NCI-H1092 (cell line): ENCODE measurements at places on chromosomes 11 and 22.

- DNase-seq = no peak
These were observed 11.5 kb upstream of the GLYAT start for GRCh38 chr11:58742981-58743880.

GRCh38 chr22:36129486-36130388 is 30.8 kb downstream of the APOL3 start:
- no peak for DNase-seq

DNA sequence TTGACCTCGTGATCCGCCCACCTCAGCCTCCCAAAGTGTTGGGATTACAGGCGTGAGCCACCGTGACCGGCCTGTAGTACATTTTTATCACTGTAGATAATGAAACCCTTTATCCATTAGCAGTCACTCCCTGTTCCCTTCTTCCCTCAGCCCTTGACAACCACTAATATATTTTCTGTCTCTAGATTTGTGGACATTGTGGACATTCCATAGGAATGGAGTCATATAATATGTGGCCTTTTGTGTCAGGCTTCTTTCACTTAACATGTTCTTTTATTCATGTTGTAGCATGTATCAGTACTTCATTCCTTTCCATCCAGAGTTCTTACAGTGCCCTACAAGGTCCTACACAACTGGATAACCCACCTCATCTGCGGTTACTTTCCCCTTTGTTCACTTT is 30.5 kb downstream of the RRM1 start:
- DNase-seq = no peak

GRCh38 chr11:72578051-72578450 is 96.2 kb downstream of the PDE2A start:
- no peak for DNase-seq

DNA sequence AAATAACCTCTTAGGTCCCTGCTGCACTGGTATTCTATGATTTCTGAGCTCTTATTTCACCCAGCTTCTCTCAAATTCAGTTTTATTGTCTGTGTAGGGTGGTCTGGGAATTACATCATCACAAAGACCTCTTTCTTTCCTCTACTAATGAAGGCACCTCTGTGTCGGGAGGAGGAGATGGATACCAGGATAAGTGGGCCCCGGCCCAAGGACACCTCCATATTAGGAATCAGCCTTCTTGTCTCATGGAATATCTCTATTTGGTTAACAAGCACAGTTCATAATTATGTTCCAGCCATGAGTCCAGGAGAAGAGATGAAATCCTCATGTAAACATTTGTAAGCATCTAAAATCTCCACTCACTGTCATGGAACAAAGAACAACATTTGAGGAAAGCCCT is 9.4 kb downstream of the PARVA start:
- DNase-seq = no peak

DNA sequence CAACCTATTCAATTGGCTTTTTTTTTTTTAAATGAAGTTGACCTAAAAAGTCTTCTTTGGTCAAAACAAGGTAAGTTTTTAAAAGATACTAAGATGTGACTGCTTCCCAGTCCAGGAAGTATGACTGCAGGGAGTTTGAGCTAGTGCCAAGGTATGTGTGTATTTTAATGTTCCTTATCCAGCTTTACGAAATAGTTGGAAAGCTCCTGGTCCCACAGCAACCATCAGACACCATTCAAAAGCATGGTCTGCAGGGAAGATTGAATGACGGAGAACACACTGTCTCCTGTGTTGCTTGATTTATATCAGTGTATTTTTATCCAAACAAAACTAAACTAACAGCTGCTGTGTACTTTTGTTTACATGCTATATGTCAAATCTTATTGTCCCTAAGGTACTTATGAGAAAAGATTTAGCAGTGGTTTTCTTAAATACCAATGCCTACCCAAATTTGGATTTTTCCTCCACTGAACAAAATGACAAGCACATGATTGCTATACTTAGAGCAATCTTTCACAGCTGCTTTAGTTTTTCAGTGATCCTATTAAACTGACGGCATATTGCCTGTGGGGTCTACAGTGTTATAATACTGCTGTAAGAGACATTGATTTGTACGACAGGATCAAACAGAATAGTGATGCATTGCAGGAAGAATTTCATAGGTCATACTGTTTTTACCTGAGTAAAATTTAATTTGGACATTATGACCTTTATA is 122.9 kb downstream of the DCDC1 start:
- DNase-seq = no peak

DNA sequence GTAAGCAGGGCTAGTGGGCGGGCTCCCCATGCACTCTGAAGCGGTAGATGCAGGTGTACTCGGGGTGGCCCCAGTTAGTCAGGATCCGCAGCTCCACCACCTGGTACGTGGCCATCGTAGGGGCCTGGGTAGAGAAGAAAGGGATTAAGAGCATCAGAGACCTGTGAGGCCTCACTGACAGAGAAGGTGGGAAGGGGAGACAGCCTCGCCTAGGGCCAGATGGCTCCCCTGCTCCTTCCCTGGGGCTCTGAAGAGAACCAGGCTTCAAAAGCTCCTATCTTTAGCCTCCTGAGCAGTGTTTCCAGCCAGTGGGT is 19.6 kb downstream of the SUN2 start:
- no peak for DNase-seq

- DNase-seq = peak; percentile 8
These were observed 46.3 kb downstream of the GAB2 start for GRCh38 chr11:78371221-78371891.

DNA sequence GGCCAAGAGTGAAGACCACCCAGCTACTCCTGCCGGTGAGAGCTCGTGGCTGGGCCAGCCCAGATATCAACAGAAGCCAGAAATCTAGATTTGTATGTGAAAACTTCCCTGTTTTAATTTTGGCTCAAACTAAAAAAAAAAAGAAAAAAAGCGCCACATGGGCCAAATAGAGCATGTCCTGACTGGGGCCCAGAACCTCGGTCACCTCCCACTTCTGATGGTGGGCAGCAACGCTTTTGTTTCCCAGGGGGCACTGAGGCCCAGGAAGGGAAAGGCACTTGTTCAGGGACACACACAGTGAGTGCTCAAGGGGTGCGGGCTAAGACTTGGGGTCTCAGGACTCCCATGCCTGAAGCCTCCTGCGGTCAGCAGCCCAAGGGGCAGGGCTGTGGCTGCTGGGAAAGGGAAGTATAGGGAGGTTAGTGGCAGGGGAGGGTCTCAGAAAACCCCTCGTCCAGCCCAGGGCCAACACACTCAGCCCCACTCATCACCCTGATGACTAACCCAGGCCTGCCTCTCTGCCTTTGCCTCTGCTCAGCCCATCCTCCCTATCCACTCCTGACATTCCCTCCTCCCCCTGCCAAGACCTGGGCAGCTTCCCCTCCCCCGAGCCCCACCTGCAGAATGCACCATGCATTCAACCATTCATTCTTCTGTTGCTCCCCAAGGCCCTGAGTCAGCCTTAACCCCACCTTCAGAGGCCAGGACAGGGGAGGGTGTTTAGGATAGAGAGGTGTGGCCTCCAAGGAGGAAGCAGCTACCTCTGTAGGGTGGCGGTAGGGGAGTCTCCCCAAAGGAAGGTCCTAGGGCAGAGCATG is 30.0 kb upstream of the TCF20 start:
- DNase-seq = no peak
